Posterior cingulate gyrus (tissue), 11 donors: ENCODE measurements at places on chromosomes 6 and 20.

DNA sequence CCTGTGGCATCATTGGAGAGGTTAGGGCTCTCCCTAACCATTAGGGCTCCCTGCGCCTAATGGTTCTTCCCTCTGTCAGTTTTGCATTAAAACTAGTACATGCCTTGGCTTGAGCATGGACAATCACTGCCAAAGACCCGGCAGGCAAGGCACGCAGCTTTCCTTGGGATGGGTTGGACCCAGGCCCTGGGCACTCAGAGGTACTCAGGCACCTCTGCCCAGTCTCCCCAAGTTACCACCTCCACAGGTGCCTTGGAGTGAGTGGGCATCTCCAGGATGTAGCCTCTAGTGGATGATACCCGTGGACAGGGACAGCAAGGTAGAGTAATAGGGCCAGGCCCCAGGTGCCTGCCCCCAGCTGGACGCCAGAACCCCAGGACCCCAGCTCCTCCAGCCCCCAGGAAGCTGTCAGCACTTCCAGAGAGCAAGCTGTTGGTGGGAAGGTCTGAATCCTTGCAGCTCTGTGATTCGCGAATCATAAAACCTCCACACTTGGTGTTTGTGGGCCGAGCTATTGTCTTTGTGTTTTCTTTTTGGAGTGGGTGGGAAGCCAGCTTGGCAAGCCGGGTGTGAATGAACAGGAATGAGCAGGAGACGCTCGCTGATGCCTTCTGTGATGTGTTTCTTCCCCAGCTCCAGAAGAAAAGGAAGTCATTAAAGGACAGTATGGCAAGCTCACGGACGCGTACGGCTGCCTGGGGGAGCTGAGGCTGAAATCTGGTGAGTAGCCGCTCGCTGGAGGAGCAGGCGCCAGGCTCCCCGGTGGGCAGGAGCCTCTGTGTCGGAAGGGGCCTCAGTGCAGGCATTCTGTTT lies 35.1 kb downstream of the SYNJ2 start:
- DNase-seq: peak; percentile 85

GRCh38 chr6:170084166-170084730 lies 206.6 kb downstream of the DLL1 start:
- no peak for DNase-seq

DNA sequence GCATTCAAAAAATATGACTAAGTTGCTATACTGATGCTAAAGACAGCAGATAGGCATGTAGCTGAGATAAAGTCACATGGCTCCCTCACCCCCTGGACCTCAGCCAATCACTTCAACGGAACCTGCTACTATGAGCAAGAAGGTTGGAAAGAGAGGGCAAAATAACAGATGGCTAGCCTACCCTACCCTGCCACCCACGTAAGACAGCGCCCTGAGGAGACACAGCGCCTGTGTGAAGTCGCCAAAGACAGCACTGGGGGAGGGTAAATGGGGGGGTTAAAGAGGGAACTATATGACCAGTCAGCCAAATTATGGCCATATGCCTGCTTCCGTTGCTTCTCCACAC lies 163.2 kb downstream of the RALGAPA2 start:
- no peak for DNase-seq

DNA sequence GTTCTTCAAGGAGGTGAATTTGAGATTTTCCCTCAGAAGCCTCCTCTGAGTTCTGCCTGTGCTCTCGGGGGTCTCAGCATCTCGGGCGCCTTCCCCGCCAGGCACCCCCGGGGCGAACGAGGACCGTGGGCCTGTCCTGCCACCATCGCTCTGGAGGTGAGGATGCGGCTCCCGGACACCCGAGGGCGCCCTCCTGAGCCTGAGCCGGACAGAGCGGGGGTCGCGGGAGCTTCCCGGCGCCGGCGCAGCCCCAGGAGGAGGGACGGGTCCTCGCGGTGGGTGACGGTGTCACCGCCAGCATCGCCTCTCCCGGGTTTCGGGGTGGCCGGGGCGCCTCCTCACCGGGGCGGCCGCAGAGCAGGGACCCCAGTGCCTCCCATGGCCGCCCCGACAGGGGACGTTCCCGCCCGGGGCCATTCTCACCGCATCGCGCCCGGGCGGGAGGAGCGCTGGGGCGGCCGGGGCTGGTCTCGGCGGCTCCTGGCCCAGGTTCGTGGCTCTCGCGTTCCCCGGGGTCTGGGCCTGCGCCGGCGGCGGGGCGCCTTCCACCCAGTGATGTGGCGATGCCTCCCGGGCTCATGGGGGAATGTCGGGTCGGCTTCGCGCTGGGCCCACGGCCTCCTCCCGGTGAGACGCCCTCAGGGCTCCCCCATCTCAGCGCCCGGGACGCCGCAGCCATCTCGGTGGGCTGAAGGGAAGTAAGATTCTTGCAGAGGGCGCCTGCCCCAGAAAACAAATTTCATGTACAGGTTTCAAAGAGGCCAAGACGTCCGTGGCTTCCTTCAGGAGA lies 210.5 kb downstream of the ERMARD start:
- DNase-seq: peak; percentile 47

DNA sequence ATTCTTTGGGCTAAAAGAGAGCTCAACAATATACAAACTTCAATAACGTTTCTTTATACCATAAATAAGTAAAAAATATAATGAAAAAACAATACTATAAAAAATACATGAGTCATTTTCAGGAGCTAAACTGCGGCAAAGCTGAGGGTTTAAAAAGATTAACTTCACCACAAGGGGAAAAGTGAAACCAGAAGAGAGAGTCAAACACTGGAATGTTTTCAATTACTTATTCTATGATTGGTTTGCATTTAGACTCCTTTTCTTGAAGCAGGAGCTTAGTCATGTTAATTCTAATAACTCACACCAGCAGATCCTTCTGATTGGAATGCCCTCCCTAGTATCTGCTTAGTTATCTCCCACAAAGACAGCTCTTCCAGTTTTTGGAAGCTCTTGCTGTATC lies 627.3 kb downstream of the UTRN start:
- DNase-seq: no peak

GRCh38 chr20:12203981-12204380 lies 286.3 kb downstream of the BTBD3 start:
- no peak for DNase-seq

GRCh38 chr6:67129780-67130179 lies 1422.8 kb upstream of the EYS start:
- DNase-seq: no peak

DNA sequence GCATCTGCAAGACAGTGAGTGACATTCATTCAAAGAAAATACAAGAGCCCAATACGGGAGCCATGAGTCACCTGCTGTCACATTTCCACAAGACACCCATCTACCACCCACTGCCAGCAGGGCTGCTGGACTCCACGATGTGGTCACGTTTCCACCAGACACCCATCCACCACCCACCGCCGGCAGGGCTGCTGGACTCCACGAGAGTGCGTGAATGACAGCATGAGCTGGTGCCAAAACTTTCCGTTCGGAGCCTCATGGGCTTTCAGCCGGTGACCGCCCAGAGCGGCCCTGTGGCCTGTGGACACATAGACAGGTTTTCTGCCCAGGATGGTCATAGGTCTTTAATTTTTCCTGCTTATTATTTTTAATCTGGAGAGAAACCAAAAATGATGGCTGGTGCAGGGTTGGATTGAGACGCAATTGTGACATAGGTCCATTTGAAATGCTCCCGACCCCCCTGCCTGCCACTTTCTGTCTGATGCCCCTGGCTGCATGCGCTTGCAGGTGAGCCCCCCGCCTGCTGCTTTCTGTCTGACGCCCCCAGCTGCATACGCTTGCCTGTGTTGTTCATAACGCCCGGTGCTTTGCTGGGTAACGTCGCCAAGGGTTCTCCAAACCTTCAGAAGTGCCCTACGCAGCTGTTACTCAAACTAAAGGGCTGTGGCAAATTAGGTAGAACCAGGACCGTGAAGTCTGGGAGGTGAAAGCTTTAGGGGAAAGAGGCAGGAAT lies 59.1 kb upstream of the SMOC2 start:
- peak; percentile 74 for DNase-seq
